ENCODE measurements at places on chromosomes 13 and 19.

GRCh38 chr13:70630247-70630646 lies 522.0 kb upstream of the KLHL1 start:
- no peak for DNase-seq

DNA sequence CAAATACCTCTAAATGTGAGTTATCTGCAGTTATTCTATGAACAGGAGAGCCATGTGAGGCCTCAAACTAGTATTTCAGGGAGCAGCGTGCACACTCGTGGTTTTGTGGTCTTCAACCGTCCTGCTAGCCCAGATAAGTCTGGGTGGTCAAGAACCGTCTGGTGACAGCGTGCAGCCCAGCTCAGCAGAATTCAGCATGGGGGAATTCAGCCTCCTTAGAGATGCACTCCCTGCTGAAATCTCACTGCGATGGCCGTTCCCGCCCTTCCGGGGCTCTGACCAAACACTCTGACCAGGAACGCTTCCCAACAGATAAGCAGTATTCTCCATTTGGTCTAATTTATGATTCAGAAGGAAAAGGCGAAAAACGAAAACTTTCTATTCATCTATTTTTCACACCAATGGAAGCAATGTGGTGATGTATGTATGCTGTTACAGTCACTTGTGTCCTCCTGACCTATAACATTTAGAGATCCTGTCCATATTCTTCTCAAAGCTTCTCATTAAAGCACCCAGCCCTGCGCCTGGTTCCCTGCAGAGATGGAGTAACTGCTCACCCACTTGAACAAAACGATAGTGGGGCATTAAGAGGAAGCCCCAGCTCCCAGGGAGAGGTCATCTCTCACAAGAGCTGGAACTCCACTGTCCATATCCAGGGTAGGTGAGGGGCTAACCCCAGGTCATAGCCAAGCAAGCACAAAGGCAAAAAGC lies 2.9 kb downstream of the ANKRD27 start:
- no peak for DNase-seq

DNA sequence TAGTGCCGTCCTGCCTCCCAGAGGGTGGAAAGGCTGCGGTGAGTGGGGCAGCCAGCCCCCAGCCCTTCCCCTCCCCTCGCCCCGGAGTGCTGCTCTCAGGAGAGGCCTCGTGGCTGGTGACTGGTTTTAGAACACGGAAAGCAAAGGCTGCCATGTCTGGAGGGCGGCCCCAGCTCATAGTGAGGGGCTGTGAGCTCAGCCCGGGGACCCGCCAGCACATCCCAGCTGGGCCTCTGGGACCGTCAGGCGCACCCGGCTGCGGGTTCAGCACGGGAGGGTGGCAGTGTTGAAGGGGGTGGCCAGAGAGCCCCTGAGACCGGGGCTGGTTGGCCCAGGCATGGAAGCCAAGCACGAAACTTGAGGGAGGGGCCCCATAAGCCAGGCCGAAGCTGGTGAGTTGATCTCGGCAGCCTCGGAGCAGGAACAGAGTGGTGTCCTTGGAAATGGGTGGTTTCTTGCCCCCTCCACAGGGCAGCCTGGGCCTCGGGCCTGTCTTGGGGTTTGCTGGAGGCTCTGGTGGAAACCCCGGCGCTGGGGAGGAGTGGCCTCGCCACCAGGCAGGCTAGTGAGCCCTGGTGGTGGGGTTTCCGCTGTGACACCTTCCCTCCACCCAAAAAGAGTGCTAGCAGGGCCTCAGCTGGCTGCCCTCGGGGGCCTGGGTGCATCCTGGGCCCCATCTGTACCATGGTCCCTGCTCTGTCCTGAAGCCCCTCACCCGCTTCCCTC lies 157.7 kb downstream of the KDM4B start:
- DNase-seq, result no peak

- no peak for DNase-seq
Observed at GRCh38 chr19:33159149-33159548, 27.2 kb downstream of the WDR88 start.

DNA sequence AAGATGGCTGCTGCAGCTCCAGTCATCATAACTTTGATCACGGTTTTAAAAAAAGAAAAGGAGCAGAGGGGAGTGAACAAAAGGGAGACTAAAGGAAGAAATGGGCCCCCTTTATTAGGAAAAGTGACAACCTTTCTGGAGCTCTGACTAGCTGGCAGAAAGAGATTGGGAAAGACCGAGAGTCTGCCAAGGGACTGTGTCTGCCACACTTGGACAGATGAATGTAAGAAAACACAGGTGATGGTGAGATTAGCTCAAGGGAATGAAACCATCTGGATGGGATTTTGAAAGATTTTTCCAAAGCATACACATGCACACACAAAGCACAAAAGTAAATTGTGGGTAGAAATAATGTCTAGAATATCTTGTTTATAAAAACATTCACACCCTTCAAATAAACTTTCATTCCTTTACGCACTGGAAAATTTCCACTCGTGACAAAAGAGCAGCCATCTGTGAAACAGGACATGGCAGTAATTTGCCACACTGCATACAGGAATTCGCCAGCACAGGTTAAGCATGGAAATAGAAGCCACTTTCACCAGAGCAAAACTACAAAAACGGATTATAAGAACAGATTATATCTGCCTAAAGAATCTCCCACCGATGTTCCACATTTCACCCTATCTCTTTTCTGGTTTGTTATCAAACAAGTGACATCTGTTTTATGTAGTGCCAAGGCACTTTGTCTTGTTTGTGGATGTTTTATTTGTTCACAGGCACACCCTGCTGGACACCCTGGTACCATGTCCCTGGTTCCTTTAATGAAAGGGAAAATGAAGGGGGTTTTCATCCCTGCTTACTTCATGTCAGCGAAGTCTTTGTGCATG lies 819.5 kb downstream of the DIAPH3 start:
- DNase-seq, result no peak

GRCh38 chr13:75910591-75910990 lies 274.5 kb downstream of the LMO7 start:
- no peak for DNase-seq

GRCh38 chr19:38862321-38863059 lies 12.7 kb upstream of the HNRNPL start:
- DNase-seq, result peak; percentile 65

GRCh38 chr19:6761053-6761676 lies 6.1 kb downstream of the SH2D3A start:
- DNase-seq, result no peak

- DNase-seq, result no peak
Observed at GRCh38 chr19:28543244-28543776, 669.6 kb downstream of the UQCRFS1 start.

DNA sequence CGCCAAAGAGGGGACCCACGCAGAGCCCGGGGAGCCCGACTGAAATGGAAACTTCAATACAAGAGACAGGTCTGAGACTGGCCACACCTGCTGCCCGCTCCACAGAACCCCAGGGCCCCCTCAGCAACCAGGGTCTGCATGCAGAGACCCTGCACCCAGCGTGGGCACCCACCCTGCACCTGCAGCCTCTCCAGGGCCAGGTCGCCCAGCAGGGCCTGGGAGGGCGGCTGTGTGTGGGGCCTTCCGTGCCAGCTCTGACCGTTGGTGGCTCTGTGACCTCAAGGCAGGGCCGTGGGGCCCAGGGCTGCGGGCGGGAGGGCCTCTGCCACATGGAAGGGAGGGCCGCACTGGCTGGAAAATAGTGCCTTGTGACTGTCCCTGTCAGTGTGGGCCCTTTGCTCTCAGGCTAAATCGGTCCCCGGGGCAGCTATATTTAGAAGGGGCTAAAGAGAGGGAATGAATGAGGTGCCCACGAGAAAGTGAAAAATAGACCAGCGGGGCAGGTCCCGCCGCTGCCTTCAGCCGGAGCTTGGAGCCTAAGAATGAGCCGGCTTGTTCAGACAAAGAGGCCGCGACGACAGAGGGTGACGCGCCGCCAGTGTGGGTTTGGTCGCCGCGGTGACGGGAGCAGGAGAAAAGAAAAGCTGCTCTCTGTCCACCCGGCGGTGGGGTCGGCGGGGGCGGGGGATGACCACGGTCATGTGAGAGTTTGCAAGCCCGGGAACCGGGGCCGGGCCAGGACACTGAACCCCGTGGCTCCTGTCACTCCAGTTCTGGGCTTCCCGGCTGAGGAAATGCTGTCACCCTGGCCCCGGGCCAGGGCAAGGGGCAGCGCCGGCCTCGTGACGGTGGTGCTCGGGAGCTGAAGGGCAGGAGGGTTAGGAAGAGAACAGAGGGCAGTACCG lies 70.5 kb downstream of the GADD45B start:
- DNase-seq, result peak; percentile 40

GRCh38 chr13:89951341-89951740 lies 1396.1 kb upstream of the MIR17HG start:
- no peak for DNase-seq

DNA sequence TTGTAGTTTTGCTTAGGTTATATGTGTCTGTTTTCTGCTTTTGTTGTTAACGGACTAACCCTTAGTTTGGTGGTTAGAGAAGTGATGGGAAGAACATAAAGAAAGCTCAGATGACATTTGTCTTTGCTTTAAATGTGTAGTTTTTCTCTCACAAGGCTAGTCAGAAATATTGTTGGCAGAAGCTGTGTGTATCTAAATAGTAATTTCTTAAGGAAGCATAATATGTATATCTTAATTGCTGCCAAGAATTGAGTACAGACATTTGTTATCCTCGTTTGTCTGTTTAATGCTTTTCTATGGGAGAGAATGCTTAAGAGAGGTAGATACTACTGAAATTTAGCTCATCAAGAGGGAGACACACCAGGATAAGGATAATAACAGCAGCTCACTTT lies 2.7 kb downstream of the RGCC start:
- no peak for DNase-seq

DNA sequence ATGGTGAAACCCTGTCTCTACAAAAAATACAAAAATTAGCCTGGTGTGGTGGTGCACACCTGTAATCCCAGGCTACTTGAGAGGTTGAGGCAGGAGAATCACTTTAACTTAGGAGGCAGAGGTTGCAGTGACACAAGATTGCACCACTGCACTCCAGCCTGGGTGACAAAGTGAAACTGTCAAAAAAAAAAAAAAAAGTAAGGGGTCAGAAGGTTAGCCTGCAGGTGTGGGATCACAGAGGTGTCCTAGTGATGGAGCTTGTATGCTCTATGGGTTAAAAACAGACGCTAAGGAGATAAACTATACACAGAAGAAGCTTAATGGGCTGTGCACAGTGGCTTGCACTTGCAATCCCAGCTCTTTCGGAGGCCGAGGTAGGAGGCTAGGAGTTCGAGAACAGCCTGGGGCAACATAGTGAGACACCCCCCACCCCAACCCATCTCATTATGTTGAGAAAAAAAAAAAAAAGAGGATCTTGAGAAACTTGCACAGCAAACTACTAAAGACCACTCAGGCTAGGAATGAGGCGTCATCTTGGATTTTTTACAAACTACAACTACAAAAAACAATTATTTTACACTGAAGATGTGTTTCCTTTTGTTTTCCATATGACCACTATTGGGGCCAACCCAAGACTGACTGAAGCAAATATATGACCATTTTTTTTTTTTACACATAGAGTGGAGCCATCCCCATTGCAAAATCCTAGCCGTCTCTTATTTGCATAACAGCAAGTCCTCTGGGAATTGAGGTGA lies 7.9 kb downstream of the FOSB start:
- DNase-seq, result no peak

DNA sequence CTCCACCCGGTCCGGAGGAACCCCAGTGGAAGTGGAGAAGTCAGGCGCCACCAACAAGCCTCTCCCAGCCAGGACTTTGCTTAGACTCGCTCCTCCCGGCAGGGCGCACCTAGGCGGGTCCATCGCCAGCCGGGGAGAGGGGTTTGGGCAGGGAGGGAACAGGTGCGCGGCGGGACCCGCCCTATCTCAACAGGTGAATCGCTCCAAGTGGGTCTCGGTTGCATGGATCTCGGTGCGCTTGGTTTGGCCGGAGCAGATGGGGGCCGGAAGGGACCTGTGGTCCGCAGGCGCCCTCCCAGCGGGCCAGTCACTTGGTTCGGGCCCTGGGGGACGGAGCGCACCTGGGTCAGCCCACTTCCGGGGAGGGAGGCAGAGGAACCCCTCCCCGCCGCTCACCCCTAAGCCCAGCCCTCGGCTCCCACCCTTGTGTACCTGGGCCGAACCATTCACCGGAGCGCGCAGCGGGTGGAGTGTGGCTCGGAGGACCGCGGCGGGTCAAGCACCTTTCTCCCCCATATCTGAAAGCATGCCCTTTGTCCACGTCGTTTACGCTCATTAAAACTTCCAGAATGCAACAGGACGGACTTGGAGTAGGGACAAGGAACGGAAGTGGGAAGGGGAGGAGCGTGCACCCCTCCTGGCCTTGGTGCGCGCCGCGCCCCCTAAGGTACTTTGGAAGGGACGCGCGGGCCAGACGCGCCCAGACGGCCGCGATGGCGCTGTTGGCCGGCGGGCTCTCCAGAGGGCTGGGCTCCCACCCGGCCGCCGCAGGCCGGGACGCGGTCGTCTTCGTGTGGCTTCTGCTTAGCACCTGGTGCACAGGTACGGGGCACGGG lies at the start of gene LSR:
TSS of gene LSR (plus strand) at position 693 of the 836 bp plus-strand sequence. CDS start at position 714, 21 bp downstream.
- DNase-seq, result peak; percentile 96

DNA sequence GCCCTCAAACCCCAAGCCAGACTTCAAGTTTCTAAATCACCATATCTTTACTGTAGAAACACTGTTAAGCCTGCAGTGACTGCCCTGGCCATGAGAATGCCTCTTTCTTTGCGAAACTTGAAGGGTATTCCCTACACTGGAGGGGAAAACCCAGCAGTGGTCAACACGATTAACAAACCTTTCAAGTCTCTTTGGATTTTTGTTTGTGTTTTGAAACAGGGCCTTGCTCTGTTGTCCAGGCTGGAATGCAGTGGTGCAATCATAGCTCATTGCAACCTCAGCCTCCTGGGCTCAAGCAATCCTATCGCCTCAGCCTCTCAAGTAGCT lies 17.4 kb upstream of the POMP start:
- DNase-seq, result no peak

- DNase-seq, result peak; percentile 37
Observed at GRCh38 chr13:106521095-106521799, 14.2 kb downstream of the EFNB2 start.

GRCh38 chr13:48842316-48842715 lies 133.4 kb upstream of the FNDC3A start:
- no peak for DNase-seq

DNA sequence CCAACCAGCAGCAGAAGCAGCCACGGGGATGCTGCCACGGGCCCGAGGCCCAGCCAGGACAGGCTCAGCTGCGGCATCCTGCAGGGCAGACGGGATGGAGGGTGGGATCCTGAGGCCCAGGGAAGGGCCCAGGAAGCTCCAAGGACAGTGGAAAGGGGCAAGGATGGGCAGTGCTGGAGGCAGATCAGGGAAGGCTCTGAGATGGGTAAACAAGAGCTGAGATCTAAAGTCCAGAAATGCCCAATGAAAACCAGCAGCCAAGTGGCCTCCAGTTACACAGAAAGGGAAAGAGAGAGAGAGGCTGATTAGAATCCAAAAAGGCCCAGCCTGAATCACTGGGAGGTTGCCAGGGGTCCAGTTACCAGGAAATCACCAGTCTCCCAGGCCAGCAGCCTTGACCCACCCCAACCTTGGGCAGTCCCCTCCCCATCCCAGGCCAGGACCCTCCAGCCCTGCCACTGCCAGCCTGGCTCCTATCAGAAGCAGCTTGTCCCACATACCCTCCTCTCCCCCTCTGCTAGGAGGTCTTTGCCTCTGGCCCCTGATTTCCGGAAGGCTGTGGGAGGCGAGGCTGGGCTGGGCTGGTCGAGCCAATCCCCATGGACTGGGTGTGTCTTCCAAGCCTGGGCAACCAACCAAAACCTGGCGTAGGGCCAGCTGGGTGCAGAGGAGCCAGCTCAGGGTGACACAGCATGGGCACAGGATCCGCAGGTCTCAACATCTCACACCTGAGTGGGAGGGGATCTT lies at the start of gene CYP4F11:
TSS of gene CYP4F11 (minus strand) at position 198 of the 747 bp plus-strand sequence. CDS start at position 77, 121 bp downstream.
- DNase-seq, result peak; percentile 99

Measured in small intestine (tissue), 16 donors.